Right renal cortex interstitium (tissue), 3 donors: ENCODE measurements at places on chromosomes 3 and 15. TPM values are rescaled to one million over a fixed set of nuclear protein-coding genes. Genes with fewer than 3 reads are reported as not detected.

Gene SUCNR1
- polyA plus RNA-seq: 7.6 TPM

Gene GPR156
- 2.3 TPM for polyA plus RNA-seq

GRCh38 chr15:79184465-79184892 is 93.9 kb upstream of the RASGRF1 start:
- DNase-seq: peak; percentile 50

DNA sequence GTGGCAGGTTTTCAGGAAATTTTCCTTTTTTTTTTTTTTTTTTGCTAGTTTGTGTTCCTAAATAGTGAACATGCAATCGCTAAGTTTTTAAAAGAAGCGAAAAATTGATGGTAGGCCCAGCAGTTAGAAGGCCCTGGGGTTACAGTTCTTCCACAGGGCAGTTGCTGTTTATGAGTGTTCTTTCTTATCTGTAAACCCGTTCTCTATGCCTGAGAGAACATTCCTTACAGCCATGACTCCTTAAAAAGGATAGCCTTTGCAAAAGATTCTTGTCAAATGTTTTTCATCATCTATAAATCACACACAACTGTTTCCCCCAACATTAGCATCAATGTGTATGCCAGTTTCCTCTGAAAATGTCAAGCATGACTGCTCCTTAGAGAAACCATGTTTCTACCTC is 23.8 kb upstream of the MYZAP start:
- no peak for DNase-seq

Gene FETUB
- polyA plus RNA-seq: 0.33 TPM

- no peak for DNase-seq
Measured at GRCh38 chr3:39419742-39420315, 13.3 kb downstream of the RPSA start.

DNA sequence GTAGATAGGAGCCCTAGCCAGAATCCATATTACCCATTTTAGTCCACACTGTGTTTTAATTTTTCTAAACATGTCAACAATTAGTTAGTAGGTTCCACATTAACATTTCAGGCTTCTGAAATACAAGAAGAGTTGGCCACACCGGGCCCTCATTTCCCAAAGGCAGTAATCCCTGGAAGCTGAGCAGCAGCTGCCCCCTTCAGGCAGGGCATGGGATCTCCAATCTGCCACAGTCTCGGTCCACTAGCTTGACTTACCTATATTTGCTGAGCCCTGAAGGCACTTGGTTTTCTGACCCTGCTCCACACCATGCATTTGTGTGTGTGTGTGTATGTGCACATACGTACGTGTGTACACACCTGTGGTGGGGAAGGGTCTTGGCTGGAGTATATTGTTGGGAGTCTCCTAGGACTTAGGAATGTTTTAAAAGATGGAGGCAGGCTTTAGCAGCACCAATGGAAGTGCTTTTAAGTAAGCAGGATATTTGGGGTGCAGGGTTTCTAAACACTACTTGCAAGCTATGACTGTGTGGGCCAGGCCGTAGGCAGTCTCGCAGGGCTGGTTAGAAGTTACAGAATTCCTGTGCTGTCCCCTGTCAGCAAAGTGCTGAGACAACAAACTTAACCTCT is 71.2 kb upstream of the SOX14 start:
- no peak for DNase-seq

Gene TRIM42
- polyA plus RNA-seq: not detected

GRCh38 chr3:192482809-192483208 is 244.5 kb downstream of the FGF12 start:
- DNase-seq: no peak

DNA sequence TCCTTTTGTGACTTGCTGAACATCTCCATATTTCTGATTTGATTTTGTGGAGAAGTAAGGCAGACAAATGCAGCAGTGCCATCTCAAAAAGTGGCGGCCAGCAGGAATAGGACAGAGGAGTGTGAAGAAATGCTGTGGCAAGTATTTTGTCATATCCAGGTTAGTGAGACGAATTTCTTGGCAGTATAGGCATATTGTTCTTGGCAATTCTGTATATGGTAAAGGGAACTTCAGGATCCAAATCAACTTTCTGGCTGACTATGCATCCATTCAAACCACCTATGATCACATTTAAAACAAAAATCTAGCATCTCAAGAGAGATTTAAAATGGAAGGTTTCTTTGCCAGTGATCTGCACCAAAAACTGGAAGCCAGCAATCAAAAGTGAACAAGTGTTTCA is 228.0 kb downstream of the DTWD1 start:
- DNase-seq: no peak

Gene CCRL2
- polyA plus RNA-seq: 1.1 TPM

DNA sequence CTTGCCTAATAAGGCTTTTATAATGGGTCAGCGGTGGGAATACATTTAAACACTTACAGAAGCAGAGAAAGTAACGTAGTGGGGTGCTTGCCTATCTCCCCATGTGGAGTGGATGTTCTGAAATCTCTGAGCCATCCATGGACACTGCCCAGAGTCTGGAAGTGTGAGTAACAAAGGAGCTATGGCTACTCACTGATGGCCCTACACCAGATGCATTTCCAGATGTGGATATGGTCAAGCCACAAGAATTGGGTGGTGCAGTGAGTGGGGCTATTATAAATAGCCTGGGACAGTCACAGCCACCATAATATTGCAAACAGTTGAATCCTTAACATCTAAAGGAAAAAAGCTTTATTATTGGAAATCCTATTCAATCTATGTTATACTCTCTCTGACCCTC is 96.6 kb downstream of the CGNL1 start:
- DNase-seq: no peak

Gene SCN11A
- 0.85 TPM for polyA plus RNA-seq

GRCh38 chr15:42498212-42499068 is 3.0 kb downstream of the SNAP23 start:
- no peak for DNase-seq

GRCh38 chr3:139111392-139112229 is 66.9 kb upstream of the PRR23C start:
- no peak for DNase-seq

Gene TUSC7
- polyA plus RNA-seq: not detected

DNA sequence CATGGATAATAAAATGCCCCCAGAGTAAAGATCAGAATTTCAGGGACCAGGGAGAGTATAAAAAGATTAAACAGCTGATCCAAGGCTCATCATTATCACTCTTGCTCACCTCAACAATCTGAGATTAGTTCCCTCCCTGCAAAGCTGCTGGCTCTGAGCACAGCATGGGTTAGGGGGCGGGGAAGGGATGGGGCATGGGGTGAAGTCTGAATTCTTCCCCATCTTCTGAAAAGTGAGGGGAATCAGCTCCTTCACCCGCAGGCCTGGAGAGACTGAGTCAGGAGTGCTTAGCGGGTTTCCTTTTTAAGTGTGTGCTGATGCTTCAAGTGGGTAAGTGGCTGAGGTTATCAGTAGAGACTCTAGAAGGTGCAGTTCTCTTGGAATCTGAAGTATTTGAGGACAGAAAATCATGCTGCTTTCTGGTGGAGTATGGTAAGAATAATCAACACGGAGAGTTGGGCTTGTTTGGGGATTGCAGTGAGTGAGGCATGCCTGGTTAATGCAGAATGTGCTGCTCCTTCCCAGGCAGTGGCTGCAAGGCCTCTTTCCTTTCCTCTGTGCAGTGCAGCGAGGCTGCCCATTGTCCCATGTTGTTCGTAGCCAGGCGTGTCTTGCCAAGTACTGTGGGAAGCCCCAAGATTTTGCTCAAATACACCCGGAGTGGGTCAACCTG is 59.2 kb upstream of the TRAK1 start:
- no peak for DNase-seq

DNA sequence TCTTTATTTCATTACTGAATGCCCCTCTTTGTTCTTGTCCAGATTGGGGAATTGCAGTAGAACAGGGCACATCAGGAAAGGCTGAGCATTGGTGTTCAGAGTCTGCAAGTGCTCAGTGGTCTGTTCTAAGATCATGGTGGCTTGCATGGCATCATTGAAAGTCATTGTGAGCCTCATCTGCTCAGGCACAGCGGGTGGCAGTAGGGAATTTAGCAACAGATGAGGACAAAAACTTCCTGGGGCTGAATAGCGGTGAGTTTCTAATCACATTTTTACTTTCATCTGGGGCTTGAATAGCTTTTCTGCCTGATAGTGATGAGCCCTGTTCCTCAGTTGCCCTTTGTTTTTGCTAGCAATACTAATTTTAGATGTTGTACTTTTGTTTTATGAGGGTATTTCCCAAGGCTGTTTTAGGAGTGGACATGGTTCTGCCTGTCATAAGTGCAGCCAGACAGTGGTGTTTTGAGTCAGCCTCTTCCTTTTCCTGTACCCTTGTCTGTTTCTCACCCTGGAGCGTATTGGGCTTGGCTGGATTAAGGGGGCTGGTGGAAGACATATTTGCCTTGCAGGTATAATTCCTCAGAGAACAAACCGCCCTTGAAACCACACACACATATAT is 127.2 kb upstream of the IL12A start:
- DNase-seq: no peak

GRCh38 chr15:78315686-78316282 is 16.4 kb upstream of the SKIC8 start:
- DNase-seq: no peak

DNA sequence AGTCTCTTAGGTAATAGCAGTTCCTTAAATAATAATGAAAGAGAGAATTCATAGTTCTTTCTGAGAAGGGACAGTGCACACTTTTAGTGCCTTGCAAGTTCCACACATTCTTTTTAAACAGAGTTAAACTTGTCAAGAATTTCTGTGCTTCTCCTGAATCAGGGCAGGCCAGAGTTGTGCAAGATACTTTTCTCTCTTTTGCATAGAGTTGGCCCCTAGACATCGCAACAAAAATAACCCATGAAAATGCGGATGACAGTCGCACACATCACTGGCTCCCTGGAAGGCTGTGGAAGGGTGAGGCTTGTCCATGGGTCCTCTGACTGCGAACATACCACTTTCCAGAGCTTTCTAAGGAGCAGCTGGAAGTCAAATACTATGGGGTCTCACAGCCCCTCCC is 40.1 kb downstream of the FBLN2 start:
- no peak for DNase-seq

Gene CSPG5
- polyA plus RNA-seq: 0.96 TPM

Gene CAV3
- 0.33 TPM for polyA plus RNA-seq

GRCh38 chr15:59997070-59997701 is 6.9 kb upstream of the FOXB1 start:
- no peak for DNase-seq

Gene STAB1
- polyA plus RNA-seq: 34.8 TPM

DNA sequence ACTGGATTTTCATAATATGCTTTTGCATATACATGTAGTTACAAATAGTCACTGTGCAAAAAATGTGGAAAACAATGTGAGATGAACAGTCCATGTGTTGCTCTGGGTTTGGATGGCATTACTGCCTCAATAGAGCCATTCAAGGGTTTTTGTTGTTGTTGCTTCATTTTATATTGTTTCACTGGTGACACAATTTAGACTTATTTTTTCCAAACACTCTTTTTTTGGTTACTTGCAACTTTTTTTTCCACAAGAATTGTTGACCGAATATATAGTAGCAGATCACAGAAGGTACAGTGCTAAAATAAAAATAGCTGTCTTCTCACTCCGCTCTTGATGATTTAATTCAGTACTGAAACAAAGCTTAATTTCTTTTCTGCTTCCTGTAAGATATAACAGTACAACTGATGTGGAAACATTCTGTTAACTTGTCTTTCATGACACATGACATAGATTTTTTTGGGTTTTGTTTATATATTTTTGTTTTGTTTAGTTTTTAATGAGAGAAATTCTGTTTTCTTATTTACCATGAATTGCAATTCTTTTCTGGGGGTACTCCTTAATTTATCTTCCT is 618.6 kb downstream of the NAALADL2 start:
- no peak for DNase-seq
